ENCODE measurements at places on chromosomes 16 and 17.

- DNase-seq: no peak
These were observed 96.8 kb downstream of the IRF8 start for GRCh38 chr16:85995541-85996423.

DNA sequence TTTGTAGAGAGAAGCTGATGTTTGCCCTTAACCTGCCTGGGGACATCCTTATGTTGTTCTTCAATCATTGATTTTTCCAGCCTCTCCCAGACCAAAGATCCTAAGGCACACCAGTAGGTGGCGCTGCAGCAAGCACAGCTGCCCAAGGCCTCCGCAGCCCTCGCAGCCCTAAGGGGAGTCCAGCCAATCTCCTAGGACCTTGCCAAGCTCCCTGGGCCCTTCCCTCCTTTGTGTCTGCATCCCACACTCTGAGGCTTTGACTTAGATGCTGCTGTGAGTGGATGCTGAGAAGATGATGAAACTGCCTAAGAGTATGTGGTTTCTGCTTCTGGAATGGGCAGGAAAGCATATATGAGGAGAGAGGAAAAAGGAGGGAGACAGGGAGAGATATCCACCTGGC, 47.1 kb downstream of the SPACA3 start:
- no peak for DNase-seq

DNA sequence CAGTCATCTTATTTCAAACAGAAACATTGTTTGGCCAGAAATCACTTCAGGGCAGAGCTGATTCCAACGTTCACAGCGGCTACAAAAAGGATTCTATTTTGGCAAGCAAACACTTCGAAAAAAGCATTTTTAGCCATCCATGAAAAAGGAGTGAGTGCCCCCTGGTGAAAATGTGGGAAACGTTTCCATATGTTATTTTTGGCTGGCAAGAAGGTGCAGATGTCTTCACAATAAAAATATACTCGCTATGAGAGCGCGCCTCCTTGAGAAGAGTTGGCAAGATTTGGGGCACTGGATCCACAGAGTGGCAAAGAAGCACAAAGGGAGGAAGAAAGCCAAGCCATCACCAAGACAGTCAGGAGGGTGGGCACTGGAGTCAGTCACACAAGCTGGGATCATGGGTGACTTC, 191.1 kb downstream of the CHD9NB start:
- DNase-seq: no peak

DNA sequence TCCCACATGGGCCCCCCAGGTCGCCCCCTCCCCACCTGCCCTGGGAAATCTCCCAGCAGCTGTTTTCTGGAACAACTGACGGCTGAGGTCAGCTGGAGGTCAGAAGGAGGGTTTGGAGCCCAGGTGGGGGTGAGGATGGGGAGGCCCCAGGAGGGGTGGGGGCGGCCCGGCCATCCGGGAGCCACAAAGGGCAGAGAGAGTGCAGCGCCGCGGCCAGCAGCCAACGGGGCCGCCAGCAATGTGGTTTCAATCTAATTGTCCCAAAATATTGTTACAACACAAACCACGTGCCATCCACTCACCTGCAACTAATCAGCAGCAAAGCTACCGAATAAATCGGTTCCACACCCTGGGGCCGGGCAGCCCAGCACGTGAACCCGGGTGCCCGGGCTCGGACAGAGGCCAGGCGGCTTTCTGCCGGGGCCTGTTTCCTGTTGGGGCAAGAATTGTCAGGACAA, 28.3 kb upstream of the SLC38A10 start:
- DNase-seq: no peak

DNA sequence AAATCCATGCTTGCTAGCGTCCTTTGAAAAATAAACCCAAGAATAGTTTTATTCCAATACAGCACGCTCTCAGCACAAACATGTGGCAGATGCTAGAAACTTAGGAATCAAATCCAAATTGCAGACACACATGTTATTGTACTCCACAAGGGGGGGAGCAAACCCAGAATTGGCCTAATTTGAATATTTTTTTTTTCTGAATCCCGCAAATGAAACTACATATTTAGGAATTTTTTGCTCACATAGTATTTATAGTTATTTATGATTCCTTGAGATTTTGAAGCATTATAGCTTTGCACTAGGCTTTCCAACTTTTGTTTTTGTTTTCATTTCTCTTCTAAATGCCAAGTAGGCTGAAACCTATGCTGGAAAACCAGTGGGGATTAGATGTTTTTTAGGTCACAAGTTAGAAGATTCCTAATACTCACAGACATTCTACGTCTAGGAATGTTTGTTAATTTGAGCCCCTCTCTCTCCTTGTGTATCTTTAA, 59.3 kb upstream of the CDH11 start:
- no peak for DNase-seq

Measured in stimulated activated CD8-positive, alpha-beta memory T cell treated with anti-CD3 and anti-CD28 coated beads, Interleukin-7, amount 100 ng/mL, for 4 hours (primary cell).